A549 treated with Mapracorat at 1 μM for 4 hours (cell line): ENCODE measurements at places on chromosomes 16 and 17. TPM values are rescaled to one million over a fixed set of nuclear protein-coding genes. Genes with fewer than 3 reads are reported as not detected.

MPRIP gene
- 226 to 367 TPM (median 349 TPM) in 5 replicates for total RNA-seq

MAF gene
- total RNA-seq = 0.23 to 0.67 TPM (median 0.33 TPM) in 5 replicates

CCDC154 gene
- total RNA-seq = 0.20 to 0.81 TPM (median 0.32 TPM) in 5 replicates

FOXF1 gene
- not detected in 5 replicates for total RNA-seq

RPUSD1 gene
- total RNA-seq = 34.6 to 64.0 TPM (median 51.9 TPM) in 5 replicates
